Activated B cell treated with CpG ODN at 0.5 μM for 24 hours (primary cell): ENCODE measurements at places on chromosomes 13 and 19. TPM values are rescaled to one million over a fixed set of nuclear protein-coding genes. Genes with fewer than 3 reads are reported as not detected.
A peak's percentile ranks its signal among the peaks of the same experiment; 100 is the strongest.

The PLIN4 gene
- total RNA-seq = not detected in 2 replicates

DNA sequence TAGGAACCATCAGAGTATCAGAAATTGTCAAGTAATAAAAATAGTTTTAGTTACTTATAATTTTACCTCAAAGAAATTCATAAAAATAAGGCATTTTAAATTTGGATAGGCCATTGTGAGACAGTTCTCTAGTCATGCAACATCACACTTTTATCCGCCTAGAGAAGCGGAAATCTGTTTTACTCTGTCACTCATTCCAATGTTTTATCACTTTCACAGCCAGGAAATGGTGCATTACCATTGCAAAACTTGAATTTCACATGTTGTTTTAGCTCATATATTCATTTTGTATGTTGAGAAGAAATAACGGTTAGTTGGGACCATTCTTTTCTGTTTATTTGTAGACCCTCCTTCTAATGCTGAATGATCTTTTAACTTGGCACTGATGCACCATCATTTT, 427.2 kb downstream of the GPC6 start:
- no peak overlapping the region for H3K27ac ChIP-seq
- H3K27me3 ChIP-seq = no peaks in the 10 kb centered on the region
- H3K4me1 ChIP-seq = no peaks in the 10 kb centered on the region
- H3K36me3 ChIP-seq = no peaks in the 10 kb centered on the region
- no peak overlapping the region for H3K4me3 ChIP-seq
- DNase-seq = no peak

The MATK gene
- total RNA-seq = 4.0 and 4.8 TPM in 2 replicates

GRCh38 chr13:20015763-20016162, 57.2 kb downstream of the ZMYM2 start:
- peaks cover 82% of the 10 kb centered on the region for H3K36me3 ChIP-seq
- H3K4me1 ChIP-seq = peaks cover 4% of the 10 kb centered on the region
- no peak for DNase-seq
- H3K27ac ChIP-seq = no peak overlapping the region

- no peak overlapping the region for H3K4me3 ChIP-seq
- H3K27ac ChIP-seq = no peak overlapping the region
- H3K4me1 ChIP-seq = no peaks in the 10 kb centered on the region
- no peaks in the 10 kb centered on the region for H3K36me3 ChIP-seq
- no peak for DNase-seq
Observed at GRCh38 chr13:65965501-65965900, 1264.6 kb downstream of the PCDH9 start.

DNA sequence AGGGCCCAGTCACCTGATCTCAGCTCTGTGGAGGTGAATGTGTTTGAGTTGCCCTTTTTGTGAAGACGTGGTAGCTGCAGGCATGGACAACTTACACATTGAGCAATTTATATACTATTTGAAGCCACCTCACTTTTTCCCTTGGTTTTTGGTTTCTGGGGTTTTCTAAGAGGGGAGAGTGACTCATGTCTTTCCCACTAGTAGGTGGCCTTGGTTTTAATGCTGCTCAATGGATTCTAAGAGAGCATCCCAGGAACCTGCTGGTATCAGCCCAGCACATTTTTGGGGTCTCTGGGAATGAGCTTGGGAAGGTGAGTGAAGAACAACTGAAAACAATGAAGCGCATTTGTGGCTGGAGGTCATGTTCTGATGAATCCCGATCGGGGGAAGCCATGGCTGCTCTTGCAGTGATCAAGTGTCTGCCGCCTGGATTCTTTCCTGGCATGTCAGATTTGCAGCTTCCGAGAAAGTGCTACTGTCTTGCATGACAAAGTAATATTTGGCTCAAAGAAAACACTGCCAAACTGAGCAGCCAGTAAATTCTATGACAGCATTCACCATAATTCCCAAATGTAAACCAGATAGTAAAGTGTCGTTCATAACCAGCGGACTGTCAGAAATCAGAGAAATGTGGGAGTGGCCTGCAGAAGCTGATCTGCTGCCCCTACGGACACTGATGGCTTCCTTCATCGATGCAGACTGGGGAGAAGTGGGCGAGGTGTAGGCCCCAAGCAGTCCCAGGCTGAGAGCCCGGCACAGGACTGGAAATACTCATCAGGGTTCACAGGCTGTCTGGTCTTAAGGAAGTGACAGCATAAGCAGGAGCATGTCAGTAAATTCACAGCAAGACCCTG, 98.7 kb downstream of the COL4A2 start:
- H3K36me3 ChIP-seq = no peaks in the 10 kb centered on the region
- no peak overlapping the region for H3K27ac ChIP-seq
- H3K4me1 ChIP-seq = no peaks in the 10 kb centered on the region
- no peak for DNase-seq
- no peak overlapping the region for H3K4me3 ChIP-seq
- H3K27me3 ChIP-seq = peaks cover 31% of the 10 kb centered on the region

The CILP2 gene
- 0.27 and 0.29 TPM in 2 replicates for total RNA-seq

GRCh38 chr19:45911291-45911690, 3.3 kb downstream of the NANOS2 start:
- H3K27me3 ChIP-seq = peaks cover 18% of the 10 kb centered on the region
- H3K4me1 ChIP-seq = no peaks in the 10 kb centered on the region
- DNase-seq = no peak
- H3K27ac ChIP-seq = no peak overlapping the region

DNA sequence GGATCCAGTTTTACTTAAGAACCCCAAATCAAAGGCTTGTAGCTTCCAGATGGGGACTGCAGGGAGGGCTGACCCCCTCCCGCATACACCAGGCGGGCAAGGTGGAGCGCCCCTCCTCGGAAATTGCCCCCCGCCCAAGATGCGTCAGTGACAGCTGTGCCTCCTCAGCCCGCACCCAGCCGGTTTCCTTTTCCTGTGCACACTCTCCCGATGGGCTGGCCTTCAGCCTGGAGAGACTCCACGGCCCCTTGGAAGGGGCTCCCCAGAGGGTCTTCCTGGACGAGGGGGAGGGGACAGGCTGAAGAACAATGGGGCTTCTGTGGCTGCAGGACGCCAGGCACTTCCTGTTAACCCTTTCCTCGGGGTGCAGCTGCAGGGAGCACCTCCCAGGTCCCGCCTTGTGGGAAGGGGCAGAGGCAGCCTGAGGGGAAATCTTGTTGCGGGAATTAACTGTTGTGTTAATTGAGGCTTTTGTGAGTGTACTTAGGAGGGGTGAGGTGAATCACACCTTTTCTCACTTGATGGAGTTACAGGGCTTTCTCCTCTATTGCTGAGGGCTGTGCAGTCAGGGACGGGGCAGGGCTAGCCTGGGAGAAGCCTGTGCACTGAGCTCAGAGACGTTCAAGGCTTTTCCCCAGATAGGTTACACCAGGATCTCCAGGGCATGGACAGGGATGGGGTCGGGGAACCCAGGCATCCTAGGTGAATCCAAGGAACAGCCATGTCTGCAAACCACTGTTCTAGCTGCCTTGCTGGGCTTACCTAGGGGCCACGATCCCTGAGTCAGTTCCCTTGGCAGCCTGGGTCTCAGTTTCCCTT, 14.3 kb downstream of the IER2 start:
- H3K4me3 ChIP-seq = peak overlapping the region; percentile 84
- H3K27me3 ChIP-seq = no peaks in the 10 kb centered on the region
- no peaks in the 10 kb centered on the region for H3K36me3 ChIP-seq
- peak overlapping the region; percentile 89 for H3K27ac ChIP-seq
- peaks cover 88% of the 10 kb centered on the region for H3K4me1 ChIP-seq

GRCh38 chr19:50327013-50327412, 2.2 kb downstream of the KCNC3 start:
- peaks cover 5% of the 10 kb centered on the region for H3K27me3 ChIP-seq
- no peak for DNase-seq
- peak overlapping the region; percentile 74 for H3K4me3 ChIP-seq
- H3K4me1 ChIP-seq = peaks cover 57% of the 10 kb centered on the region
- H3K36me3 ChIP-seq = peaks cover 17% of the 10 kb centered on the region

The CYP4F8 gene
- not detected in 2 replicates for total RNA-seq

DNA sequence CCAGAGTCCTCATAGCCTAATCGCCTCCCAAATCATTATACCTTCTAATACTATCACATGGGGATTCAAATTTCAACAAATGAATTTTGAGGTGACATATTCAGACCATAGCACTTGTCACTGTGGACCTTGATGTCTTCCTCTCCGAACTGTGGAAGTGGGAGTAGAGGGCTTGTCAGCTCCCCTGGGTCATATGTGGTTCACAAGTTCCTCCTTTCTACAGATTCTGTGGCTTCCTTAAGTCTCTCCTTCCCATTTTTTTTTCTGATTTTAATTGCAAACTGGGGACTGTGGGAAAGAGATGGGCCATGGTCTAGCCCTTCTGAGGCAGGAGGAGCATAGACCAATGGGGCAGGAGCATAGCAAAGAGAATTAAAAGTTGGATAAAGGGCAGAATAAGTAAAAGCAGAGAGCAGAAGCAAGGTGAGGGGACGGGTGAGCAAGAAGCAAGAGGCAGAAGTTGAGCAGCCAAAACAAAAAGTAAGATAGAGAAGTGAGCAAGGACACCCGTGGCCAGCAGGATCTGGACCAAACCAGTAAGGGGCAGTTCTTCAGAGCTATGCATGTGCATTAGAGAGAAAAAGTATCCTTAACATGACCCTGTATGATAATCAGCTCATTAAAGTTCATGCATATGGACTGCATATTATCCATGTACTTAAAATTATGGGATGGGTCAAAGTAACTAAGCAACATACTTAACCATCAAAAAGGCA, 2.6 kb upstream of the SIGLEC7 start:
- H3K4me1 ChIP-seq = peaks cover 19% of the 10 kb centered on the region
- DNase-seq = no peak
- peaks cover 48% of the 10 kb centered on the region for H3K27me3 ChIP-seq
- H3K36me3 ChIP-seq = no peaks in the 10 kb centered on the region
- no peak overlapping the region for H3K27ac ChIP-seq

The HPN gene
- not detected in 2 replicates for total RNA-seq

GRCh38 chr19:38740932-38741331, 3.3 kb downstream of the CAPN12 start:
- H3K36me3 ChIP-seq = no peaks in the 10 kb centered on the region
- no peak overlapping the region for H3K27ac ChIP-seq
- DNase-seq = no peak
- no peak overlapping the region for H3K4me3 ChIP-seq
- peaks cover 11% of the 10 kb centered on the region for H3K4me1 ChIP-seq
- H3K27me3 ChIP-seq = no peaks in the 10 kb centered on the region

- H3K27ac ChIP-seq = no peak overlapping the region
- DNase-seq = no peak
- no peak overlapping the region for H3K4me3 ChIP-seq
- peaks cover 2% of the 10 kb centered on the region for H3K27me3 ChIP-seq
Observed at GRCh38 chr13:46496086-46496485, 56.9 kb upstream of the LRCH1 start.

DNA sequence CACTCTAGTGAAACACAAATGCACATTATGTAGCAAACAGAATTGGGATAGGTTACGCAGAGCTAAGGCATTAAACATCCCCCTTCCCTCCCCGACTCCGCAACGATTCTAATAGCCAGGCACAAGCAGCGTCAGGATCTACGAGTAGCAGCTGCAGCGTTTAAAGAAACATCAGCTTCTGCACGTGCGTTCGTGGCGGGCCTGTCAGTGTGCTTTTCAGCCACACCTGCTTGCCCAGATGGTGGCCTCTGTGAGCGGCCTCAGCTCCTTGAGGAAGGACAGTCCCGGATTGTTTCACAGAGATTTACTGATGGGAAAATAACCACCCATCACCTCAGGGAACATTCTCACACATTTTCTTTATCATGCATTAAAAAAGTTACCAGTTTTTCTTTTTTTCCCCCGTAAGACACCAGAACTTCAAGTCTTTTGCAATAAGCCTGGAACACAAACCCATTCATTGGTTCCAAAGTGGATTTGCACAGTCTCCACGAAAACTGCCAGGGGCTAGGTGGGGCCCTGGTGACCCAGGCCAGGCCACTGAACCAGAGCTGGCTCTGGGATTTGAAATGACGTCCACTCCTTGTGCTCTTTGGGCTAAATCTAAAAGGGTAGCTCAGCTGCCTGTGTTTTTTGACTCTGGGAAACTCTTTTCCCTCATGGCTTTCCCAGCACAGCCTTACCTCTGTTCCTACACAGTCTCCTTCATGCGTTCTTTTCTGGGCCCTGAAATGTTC, 325.5 kb downstream of the KCNRG start:
- peaks cover 3% of the 10 kb centered on the region for H3K4me1 ChIP-seq
- H3K36me3 ChIP-seq = no peaks in the 10 kb centered on the region
- no peak for DNase-seq
- no peaks in the 10 kb centered on the region for H3K27me3 ChIP-seq
- H3K4me3 ChIP-seq = no peak overlapping the region

GRCh38 chr19:8194528-8195267, 14.5 kb upstream of the CERS4 start:
- peak overlapping the region; percentile 80 for H3K4me3 ChIP-seq
- peak; percentile 44 for DNase-seq
- H3K27ac ChIP-seq = peak overlapping the region; percentile 97
- no peaks in the 10 kb centered on the region for H3K27me3 ChIP-seq

DNA sequence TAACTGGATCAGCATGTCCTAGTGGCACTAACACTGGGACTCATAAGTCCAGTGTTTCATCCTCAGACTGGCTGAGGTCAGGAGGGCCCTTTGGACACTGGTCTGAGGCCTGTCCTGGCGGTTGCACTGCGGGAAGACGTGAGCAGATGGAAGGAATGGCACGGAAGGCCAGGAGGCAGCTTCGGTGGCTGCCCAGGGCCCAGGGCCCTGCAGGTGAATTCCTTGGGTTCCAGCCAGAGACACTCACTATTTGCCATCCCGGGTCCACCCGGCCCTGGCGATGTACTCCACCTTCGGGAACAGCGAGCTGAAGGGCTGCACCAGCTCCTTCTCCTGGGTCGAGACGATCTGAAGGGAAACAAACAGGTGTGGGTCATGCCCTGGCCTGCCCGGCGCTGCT, 26.3 kb downstream of the DPP9 start:
- H3K27me3 ChIP-seq = no peaks in the 10 kb centered on the region
- H3K4me3 ChIP-seq = no peak overlapping the region
- no peaks in the 10 kb centered on the region for H3K4me1 ChIP-seq
- no peak for DNase-seq
- H3K36me3 ChIP-seq = peaks cover 86% of the 10 kb centered on the region
- H3K27ac ChIP-seq = no peak overlapping the region

- no peaks in the 10 kb centered on the region for H3K4me1 ChIP-seq
- H3K4me3 ChIP-seq = no peak overlapping the region
- H3K27me3 ChIP-seq = no peaks in the 10 kb centered on the region
Observed at GRCh38 chr13:31242367-31242766, 42.6 kb downstream of the B3GLCT start.

- peaks cover 69% of the 10 kb centered on the region for H3K4me1 ChIP-seq
- no peak for DNase-seq
- H3K27me3 ChIP-seq = no peaks in the 10 kb centered on the region
- H3K27ac ChIP-seq = peak overlapping the region; percentile 78
- H3K36me3 ChIP-seq = peaks cover 60% of the 10 kb centered on the region
Observed at GRCh38 chr19:4113398-4114088, 10.4 kb downstream of the MAP2K2 start.
